ENCODE measurements at places on chromosomes 3 and 15. TPM values are rescaled to one million over a fixed set of nuclear protein-coding genes. Genes with fewer than 3 reads are reported as not detected.

The NMNAT3 gene
- polyA plus RNA-seq, result 5.1 TPM

The GOLGA6L9 gene
- polyA plus RNA-seq, result 8.1 TPM

The FMN1 gene
- 2.1 TPM for polyA plus RNA-seq

The ZBED2 gene
- 0.04 TPM for polyA plus RNA-seq

The VWA5B2 gene
- polyA plus RNA-seq, result 1.8 TPM

DNA sequence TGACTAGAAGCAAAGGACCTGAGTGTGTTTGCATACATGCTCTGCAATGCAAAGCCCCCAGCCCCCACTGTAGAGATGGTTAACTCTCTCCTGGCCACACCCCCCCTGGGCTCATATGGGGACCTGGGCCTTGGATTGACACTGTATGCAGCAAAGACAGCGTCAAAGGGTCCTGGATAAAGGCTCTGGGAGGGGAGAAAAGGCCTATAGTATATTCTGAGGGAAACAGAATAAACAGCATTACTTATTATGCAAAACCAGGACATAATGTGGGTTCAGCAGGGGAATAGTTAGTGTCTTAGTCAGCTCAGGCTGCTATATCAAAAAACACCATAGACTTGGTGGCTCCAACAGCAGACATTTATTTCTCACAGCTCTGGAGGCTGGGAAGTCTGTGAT, 158.7 kb downstream of the APBA2 start:
- H3K4me3 ChIP-seq, result no peak overlapping the region
- no peaks in the 10 kb centered on the region for H3K36me3 ChIP-seq

DNA sequence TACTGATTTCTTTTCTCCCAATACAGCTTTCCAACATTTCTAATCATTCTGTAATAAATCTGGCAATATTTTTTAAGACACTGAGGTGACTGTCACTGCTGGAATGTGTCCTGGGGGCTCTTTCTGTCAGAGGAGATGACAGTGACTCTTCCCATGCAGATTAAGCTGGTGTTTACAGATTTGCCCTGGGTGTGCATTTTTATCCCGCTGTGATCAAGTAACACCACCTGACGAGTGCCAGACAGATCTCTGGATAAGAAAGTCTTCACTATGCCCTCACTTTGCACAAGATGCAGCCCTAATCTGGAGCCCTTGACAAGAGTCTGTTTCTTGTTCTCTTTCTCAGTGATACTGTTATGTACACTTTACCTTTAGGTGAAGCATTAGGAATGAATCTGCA, 477.7 kb downstream of the ZIC1 start:
- H3K4me1 ChIP-seq, result no peaks in the 10 kb centered on the region
- no peak for DNase-seq
- no peak overlapping the region for H3K27ac ChIP-seq
- H3K27me3 ChIP-seq, result no peaks in the 10 kb centered on the region

DNA sequence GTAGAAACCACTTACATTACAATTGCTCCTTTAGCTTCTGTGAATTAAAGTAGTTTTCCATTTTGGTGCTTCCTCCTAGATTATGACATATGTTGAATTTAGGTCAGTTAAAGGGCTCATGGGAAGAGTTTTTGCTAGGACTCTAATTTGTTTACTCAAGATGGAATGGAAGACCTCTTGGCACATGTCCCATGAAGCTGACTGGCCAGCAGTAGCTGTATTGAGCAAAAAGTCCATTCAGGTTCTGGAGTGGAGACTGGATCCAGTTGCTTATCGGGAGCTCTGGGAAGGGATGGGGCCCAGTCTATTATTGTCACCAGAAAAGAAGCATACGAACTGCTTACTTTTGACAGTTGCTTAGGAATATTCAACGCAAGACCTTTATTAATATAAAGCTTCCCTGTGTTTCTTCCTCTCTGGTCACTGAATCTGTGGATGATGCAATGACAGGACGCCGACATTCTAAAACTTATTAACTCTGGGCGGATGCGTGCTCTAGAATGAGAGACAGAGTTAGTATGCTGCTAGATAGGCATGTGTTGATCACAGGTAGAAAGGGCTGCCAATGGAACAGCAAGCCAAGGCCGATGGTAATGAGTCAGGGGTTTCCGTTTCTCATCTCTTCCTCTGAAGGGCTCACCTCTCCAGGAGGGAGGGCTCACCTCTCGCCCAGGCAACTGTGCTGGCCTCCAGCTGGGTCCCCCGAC, 155.8 kb downstream of the NR1D2 start:
- H3K36me3 ChIP-seq, result no peaks in the 10 kb centered on the region
- H3K27ac ChIP-seq, result no peak overlapping the region
- no peak overlapping the region for H3K4me3 ChIP-seq
- H3K4me1 ChIP-seq, result no peaks in the 10 kb centered on the region

- no peak for DNase-seq
- no peak overlapping the region for H3K27ac ChIP-seq
- no peak overlapping the region for H3K4me3 ChIP-seq
- no peaks in the 10 kb centered on the region for H3K27me3 ChIP-seq
- no peaks in the 10 kb centered on the region for H3K4me1 ChIP-seq
These were observed 53.7 kb downstream of the KLHL25 start for GRCh38 chr15:85741021-85741421.

- H3K4me3 ChIP-seq, result no peak overlapping the region
- peaks cover 20% of the 10 kb centered on the region for H3K36me3 ChIP-seq
- peak; percentile 85 for DNase-seq
- H3K27me3 ChIP-seq, result no peaks in the 10 kb centered on the region
These were observed 20.5 kb upstream of the SELENOT start for GRCh38 chr3:150582620-150583019.

DNA sequence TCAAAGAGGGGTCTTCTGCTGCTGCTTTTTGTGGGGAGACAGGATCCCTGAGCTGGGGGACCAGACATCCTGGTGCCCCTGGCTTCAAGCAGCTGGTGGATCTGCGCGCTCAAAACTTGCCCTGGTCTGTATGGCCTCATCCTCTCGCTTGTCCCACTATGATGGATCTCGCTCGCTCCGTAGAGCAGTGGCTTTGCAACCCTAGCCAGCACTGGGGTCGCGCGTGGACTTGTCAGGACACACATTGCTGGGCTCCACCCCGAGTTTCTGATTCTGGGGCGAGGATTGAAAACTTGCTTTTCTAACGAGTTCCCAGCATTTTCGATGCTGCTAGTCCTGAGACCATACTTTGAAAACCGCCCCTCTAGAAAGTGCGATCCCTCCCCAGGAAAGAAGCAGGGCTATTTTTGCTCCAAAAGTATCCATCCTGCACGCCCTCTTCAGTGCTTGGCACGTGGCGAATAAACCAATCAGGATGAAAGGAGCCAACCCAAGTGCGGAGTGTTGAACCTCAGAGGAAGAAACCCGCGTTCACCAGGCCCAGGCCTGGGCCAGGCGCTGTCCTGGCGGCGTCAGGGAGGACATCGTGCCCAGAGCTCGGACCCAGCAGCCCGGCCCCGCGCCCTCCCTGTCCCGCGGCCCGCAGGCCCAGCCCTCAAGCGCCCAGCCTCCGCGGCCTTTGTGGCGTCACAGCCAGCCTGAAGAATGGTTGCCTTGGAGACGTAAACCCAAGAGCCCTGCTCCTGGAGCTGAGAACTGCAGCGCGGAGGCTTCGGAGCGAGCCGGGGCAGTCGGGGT, at the start of gene CFAP100:
Gene CFAP100 (plus strand): TSS at position 731 of the 798 bp plus-strand sequence. CDS start 1,092 bp downstream, outside the sequence.
- H3K27me3 ChIP-seq, result peaks cover 3% of the 10 kb centered on the region
- no peak within 1 kb of the TSS for H3K27ac ChIP-seq
- H3K36me3 ChIP-seq, result no peaks in the 10 kb centered on the region
- no peaks in the 10 kb centered on the region for H3K4me1 ChIP-seq
- H3K4me3 ChIP-seq, result no peak within 1 kb of the TSS
- no peak for DNase-seq

- H3K4me3 ChIP-seq, result no peak overlapping the region
- no peak overlapping the region for H3K27ac ChIP-seq
- no peaks in the 10 kb centered on the region for H3K27me3 ChIP-seq
- no peak for DNase-seq
- H3K36me3 ChIP-seq, result peaks cover 4% of the 10 kb centered on the region
These were observed 310.3 kb downstream of the PTPRG start for GRCh38 chr3:61871644-61872043.

DNA sequence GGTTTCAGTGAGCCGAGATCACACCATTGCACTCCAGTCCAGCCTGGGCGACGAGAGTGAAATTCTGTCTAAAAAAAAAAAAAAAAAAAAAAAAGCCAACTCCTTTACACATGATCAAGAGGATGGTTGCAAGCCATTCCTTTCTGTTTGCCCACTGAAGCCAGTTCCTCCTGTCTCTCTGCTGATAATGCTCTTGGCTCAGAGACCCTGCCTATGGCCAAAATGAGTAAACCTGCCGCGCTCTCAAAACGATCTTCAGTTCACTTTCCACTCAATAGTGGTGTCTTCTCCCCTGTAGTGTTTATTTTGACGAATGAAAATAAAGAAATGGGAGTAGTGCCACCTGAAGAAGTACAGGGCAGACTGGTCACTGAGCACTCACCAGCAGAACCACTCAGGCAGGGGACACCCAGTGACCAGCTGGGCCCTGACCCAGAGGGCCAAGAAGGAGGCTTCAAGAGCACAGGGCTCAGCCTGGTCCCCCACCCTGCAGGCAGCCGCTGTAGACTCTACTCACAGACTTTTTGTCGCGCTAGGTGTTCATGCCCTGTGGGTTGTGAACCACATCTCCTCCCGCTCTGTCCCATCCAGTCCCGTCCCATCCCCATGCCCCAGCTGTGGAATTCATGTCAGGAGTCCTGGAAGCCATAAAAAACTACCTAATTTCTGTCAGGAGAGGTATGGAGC, 23.6 kb downstream of the GRAMD2A start:
- peaks cover 19% of the 10 kb centered on the region for H3K4me1 ChIP-seq
- no peak overlapping the region for H3K27ac ChIP-seq
- no peaks in the 10 kb centered on the region for H3K36me3 ChIP-seq
- no peak for DNase-seq
- H3K4me3 ChIP-seq, result no peak overlapping the region

DNA sequence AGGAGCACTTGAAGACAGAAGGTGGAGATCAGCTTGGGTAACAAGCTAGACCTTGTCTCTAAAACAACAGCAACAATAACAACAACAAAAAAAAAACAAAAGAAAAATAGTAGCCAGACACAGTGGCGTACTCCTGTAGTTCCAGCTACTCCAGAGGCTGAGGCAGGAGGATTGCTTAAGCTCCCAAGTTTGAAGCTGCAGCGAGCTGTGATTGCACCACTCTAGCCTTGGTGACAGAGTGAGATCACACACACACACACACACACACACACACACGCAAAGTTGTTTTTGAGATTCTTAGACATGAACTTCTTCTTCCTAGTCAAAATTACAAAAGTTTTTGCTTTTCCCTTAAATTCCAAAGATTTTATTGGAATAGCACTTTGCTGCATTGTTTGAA, 93.0 kb upstream of the IGSF10 start:
- no peak overlapping the region for H3K4me3 ChIP-seq
- H3K27me3 ChIP-seq, result no peaks in the 10 kb centered on the region
- H3K27ac ChIP-seq, result no peak overlapping the region
- no peaks in the 10 kb centered on the region for H3K4me1 ChIP-seq
- no peaks in the 10 kb centered on the region for H3K36me3 ChIP-seq
- DNase-seq, result no peak

GRCh38 chr3:72034986-72035385, 250.0 kb upstream of the PROK2 start:
- peaks cover 9% of the 10 kb centered on the region for H3K27me3 ChIP-seq
- H3K4me3 ChIP-seq, result no peak overlapping the region
- H3K4me1 ChIP-seq, result no peaks in the 10 kb centered on the region
- H3K36me3 ChIP-seq, result no peaks in the 10 kb centered on the region
- DNase-seq, result no peak

DNA sequence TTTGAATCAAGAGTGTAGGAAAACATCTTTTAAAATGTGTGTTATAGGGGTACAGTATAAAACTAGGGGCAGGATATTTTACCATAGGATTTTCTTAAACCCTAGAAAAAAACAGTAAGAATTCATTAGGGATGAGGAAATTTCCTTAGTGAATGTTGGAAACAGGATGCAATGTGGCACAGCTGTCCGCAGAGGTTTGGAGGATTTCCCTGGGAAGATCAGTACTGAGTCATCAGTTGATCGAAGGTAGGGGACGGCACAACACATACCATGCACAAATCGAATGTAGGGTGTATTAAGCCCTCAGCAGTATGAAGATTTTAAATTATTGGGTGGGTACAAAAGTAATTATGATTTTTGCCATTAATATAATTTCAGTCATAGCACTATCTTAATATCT, 49.9 kb downstream of the FNDC3B start:
- H3K27ac ChIP-seq, result peak overlapping the region; percentile 24
- DNase-seq, result no peak
- H3K27me3 ChIP-seq, result no peaks in the 10 kb centered on the region
- H3K4me1 ChIP-seq, result peaks cover 18% of the 10 kb centered on the region
- H3K36me3 ChIP-seq, result no peaks in the 10 kb centered on the region
- H3K4me3 ChIP-seq, result no peak overlapping the region

GRCh38 chr3:193768070-193768394, 175.0 kb downstream of the OPA1 start:
- no peaks in the 10 kb centered on the region for H3K36me3 ChIP-seq
- no peak overlapping the region for H3K27ac ChIP-seq
- H3K4me3 ChIP-seq, result no peak overlapping the region
- H3K27me3 ChIP-seq, result no peaks in the 10 kb centered on the region

GRCh38 chr15:100537331-100537730, 8.6 kb upstream of the CERS3 start:
- H3K27ac ChIP-seq, result no peak overlapping the region
- no peak overlapping the region for H3K4me3 ChIP-seq
- no peaks in the 10 kb centered on the region for H3K4me1 ChIP-seq
- no peaks in the 10 kb centered on the region for H3K36me3 ChIP-seq

GRCh38 chr3:118900737-118901525, 133.7 kb downstream of the IGSF11 start:
- no peak for DNase-seq
- no peaks in the 10 kb centered on the region for H3K27me3 ChIP-seq
- no peak overlapping the region for H3K4me3 ChIP-seq
- no peaks in the 10 kb centered on the region for H3K36me3 ChIP-seq
- H3K27ac ChIP-seq, result no peak overlapping the region

GRCh38 chr3:9930804-9931418, 2.7 kb upstream of the CRELD1 start:
- no peak for DNase-seq
- no peaks in the 10 kb centered on the region for H3K36me3 ChIP-seq
- no peak overlapping the region for H3K4me3 ChIP-seq
- no peak overlapping the region for H3K27ac ChIP-seq
- peaks cover 17% of the 10 kb centered on the region for H3K4me1 ChIP-seq

DNA sequence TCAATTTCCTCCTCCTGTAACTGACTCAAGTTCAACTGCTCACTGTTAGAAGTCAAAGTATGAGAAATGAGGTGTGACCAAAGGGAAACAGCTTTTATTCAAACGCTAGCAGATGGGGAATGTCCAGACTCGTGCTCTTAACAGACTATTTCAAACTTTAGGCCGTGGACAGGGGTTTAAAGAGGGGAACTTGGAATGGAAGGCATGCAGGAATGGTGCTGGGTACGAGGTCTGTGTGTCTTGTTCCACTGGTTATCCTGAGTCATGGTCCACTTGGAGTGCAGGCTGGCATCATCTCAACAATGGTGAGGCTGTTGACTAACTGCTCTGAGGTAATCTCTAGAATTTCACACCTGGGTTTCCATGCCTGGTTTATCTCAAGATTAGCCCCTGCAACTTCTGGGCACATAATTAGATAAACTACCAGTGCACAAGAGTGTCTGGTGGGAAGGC, 22.9 kb upstream of the DNAAF4 start:
- H3K4me1 ChIP-seq, result no peaks in the 10 kb centered on the region
- H3K4me3 ChIP-seq, result no peak overlapping the region
- H3K36me3 ChIP-seq, result no peaks in the 10 kb centered on the region

GRCh38 chr15:54064365-54064764, 86.1 kb downstream of the UNC13C start:
- no peak overlapping the region for H3K27ac ChIP-seq
- H3K27me3 ChIP-seq, result no peaks in the 10 kb centered on the region
- H3K36me3 ChIP-seq, result no peaks in the 10 kb centered on the region
- no peak for DNase-seq
- H3K4me3 ChIP-seq, result no peak overlapping the region

All from small intestine (tissue), 16 donors.